ENCODE measurements at places on chromosomes 11 and 22.
A peak's percentile ranks its signal among the peaks of the same experiment; 100 is the strongest.

DNA sequence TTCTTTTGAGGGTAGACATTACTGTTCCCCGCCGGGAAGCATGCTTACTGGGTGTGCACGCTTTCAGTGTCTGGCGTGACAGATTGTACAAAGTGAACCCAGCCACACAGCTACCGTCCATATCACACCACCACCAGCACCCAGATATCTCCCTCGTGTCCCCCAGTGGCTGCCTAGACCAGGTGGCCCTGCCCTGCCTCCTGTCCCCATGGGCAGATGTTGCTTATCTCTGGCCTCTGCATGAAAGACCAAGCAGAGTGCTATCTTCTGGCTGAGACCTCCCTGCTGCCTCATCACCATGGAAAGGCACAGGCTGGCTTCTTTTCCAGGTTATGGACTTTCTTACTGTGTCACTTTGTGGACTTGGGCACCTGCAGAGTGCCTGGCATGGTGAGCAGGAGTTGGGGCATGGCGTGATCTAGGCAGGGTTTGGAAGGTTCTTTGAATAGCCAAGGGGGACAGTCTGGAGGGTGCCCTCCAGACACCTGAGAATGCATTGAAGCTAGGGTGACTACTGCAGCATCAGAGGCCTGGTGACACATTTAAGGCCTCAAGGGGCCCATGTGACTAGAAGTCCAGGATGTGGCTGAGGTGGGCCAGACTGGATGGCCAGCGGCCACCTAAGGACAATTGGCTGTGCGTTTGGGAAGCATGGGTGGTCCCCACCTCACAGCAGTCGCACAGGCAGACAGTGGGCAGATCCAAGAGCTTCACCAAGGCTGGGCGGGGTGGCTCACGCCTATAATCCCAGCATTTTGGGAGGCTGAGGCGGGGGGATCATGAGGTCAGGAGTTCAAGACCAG lies 4.7 kb downstream of the TANGO2 start:
- DNase-seq: peak; percentile 58

- DNase-seq: no peak
Measured at GRCh38 chr22:19218541-19219233, 40.2 kb upstream of the SLC25A1 start.

DNA sequence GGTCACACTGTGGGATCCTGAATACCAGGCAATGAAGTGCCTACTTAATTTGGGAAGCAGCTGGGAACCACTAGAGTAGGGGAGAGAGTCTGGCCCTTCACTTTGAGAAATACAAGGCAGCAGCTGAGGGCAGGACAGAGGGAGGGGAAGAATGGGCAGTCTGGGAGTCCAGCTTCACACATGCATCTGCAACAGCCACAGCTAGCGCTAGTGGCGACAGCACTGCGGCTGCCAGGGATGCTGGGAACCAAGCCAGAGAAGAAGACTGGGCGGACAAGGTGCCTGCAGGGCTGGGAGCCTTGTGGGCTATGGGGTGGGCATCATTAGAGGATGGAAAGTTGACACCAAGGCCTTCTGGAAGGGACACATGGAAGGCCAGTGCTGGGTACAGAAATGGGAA lies 15.8 kb downstream of the SCUBE2 start:
- no peak for DNase-seq

DNA sequence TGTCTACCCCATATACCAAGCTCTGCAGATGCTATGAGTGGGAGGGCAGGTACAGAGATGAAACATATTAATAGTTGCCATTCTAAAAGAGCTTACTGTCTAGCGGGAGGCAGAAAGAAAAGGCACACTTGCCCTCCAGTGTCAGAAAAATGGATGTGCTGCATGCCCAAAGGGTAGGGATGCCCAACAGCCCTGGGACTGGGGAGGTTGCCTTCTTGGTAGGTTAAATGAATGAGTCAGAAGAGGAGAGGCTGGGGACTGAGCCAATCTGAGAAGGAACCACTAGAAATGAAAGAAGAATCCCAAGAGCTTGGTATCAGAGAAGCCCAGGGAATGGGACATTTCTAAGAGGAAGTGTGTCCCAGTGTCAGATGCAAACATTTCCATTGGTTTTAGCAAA lies 1.2 kb downstream of the BIRC3 start:
- DNase-seq: no peak

DNA sequence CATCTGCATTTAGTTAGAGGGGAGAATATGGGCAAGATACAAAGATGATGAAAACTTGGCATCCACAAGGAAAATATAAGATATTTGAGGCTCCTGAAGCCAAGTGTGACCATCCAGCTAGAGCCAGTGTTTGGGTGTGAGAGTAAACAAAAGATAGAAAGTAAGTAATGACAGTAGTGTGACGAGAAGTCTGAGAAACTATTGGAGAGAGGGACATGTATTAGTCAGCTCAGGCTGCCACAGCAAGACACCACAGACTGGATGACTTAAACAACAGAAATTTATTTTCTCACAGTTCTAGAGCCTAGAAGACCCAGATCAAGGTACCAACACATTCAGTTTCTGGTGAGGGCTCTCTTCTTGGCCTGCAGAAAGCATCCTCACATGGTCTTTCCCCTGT lies 6.4 kb upstream of the CCKBR start:
- no peak for DNase-seq

DNA sequence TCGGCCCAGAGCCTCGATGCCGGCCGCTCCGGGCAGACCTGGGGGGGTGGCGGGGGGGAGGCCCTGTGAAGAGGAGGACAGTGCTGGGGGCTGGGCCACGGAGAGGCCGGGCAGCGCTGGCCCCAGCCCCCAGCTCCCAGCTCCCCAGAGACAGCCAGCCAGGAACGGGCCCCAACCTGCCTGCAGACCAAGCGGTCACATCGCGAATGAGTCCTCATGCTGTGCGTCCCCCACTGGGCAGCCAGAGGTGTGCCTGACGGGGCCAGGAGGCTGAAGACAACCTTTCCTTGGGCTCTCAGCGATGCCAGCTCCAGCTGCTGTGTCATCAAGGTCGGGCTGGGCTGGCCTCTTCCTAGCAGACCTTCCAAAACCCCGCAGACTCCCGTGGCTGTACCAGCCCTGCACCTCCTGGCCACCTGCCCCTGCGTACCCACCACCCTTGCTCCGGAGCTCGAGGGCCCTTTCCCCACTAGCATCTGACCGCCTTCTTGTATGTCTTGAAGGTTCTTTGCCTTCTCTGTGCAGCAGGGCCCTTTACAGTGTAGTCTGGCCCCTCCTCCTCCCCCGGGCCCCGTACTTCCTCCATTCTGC lies 88.4 kb downstream of the CDKN1C start:
- peak; percentile 50 for DNase-seq

DNA sequence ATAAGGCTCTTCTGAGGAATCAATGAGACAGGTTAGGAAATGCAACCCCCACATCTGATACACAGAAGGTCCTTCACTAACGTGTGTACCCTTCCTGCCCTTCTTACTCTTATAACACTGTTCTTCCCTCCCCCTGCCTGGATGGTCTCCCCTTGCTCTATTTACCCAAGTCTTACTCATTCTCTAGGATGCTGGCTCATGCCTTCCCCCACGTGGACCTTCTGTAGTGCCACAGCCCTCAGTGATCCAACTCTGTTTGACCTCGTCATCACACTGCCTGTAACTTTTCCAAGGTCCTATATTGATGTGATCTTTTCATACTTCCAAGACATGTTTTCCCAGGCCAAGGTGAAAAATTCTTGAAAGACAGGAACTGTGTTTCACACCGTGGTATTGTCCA lies 79.8 kb downstream of the C11orf58 start:
- DNase-seq: no peak

- DNase-seq: peak; percentile 93
Measured at GRCh38 chr11:119094816-119095065, 6.9 kb downstream of the DPAGT1 start.

GRCh38 chr11:131756479-131757110 lies 386.2 kb downstream of the NTM start:
- DNase-seq: no peak

GRCh38 chr22:41405588-41405987 lies 23.8 kb downstream of the TEF start:
- DNase-seq: no peak

DNA sequence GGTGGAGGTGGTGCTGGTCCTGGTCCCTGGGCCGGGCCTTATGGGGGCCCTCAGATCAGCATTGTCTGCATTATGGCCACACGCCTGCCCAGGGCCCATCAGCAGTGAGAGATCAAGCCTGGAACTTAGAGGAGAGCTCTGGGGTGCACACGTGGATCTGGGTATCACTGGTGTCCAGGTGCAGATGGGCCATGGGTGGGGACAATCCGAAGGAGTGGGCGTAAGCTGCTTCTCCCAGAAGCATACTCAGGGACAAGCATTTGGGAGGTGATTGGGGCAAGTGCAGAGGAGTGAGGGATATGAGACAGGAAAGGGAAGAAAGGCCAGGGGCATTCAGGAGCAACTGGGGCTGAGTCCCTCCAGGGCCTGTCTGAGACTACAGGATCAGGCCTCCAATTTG lies 84.3 kb downstream of the CSNK2A3 start:
- DNase-seq: peak; percentile 51

GRCh38 chr22:47269516-47270088 lies 507.2 kb downstream of the TBC1D22A start:
- no peak for DNase-seq

- DNase-seq: no peak
Measured at GRCh38 chr11:80849253-80849652, 1408.4 kb upstream of the TENM4 start.
